ENCODE measurements at places on chromosomes 16 and 17.

DNA sequence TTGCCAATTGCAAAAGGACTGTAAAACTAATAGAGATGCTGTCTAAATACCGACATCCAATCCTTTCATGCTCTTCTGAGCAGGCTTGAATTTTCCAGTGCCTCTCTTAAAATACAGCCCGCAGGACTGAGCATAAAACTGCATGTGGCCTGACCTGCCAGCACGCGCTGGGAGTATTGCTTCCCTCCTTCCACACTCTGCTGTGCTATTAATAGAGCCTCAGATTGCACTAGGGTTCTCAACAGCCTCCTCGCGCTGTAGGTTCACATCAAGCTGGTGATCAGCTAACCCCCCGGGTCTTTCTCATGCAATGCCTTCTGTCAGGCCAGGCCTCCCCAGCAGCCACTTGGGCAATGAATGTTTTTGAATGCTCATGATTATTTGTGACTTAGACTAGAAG lies 14.2 kb upstream of the MSI2 start:
- DNase-seq = no peak

- DNase-seq = no peak
These were observed 77.6 kb downstream of the EMP2 start for GRCh38 chr16:10502776-10503175.

DNA sequence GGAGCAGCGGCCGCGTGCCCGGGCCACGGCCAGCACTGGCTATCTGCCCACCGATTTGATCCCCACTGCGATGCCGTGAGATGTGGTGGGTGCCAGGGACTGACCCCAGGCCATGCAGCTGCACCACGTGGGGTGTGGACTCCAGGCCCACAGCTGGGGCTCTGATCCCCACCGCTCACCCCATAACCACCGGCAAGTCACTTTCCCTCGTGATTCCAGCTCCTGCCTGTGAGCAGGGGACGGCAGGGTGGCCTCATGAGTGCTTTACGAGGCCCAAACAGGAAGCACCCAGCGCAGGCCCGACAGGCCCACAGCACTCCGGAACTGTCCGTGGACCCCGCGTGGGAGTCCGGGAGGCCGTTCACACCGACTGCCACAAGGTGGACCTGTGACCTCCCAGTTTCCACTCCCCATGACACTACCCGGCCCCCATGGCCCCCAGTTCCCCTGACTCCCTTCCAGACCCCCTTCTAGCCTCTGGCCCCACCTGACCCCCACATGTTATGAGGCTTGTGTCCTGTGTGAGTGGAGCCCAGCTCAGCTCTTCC lies 616 bp downstream of the PTX4 start:
- no peak for DNase-seq

- DNase-seq = no peak
These were observed 174.1 kb downstream of the SNX29 start for GRCh38 chr16:12150600-12150999.

GRCh38 chr17:78991906-78992532 lies 12.3 kb upstream of the LGALS3BP start:
- no peak for DNase-seq

DNA sequence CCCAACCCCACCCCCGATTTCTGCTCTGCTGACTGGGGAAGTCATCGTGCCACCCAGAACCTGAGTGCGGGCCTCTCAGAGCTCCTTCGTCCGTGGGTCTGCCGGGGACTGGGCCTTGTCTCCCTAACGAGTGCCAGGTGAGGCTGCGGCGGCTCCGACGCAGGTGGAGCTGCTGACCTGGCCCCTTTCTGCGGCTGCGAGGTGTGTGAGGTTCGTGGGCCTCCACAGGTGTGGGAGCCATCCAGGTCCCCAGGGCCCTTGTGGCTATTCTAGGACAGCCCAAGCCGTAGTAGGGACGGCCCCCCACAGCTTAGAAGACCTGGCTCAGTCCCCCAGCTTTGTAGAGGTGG lies 3.0 kb downstream of the UBE2I start:
- no peak for DNase-seq

DNA sequence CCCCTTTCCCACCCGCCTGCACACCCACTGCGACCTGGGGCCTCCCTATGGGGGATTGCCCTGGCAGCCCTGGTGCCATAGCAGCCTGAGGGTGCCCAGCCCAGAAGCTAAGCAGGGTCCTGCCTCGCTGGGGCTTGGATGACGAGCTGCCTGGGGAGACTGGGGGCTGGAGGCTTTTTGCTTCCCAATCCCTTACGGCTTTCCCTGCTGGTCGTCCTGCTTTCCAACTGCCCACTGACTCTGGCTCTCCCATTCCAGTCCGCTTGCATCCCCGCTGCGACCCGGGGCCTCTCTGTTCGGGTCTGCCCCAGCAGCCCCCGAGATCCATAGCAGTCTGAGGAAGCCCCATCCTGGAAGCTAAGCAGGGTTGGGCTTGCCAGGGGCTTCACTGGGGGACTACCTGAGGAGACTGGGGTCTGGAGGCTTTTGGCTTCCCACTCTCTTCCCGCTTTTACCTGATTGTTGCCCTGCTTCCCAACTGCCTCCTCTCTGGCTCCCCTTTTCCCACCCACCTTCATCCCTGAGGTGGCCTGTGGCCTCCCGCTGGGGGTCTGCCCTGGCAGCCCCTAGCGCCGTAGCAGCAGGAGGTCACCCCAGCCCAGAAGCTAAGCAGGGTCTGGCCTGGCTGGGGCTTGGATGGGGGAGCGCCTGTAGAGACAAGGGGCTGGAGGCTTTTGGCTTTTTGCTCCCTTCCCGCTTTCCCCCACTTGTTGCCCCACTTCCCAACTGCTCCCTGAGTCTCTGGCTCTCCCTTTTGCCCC lies 2292.8 kb downstream of the TP53TG3F start:
- no peak for DNase-seq

GRCh38 chr17:56751145-56751738 lies 82.5 kb downstream of the C17orf67 start:
- no peak for DNase-seq

GRCh38 chr17:38702166-38702915 lies 2.7 kb upstream of the MLLT6 start:
- no peak for DNase-seq

- DNase-seq = no peak
These were observed 119.2 kb downstream of the RPTOR start for GRCh38 chr17:80663781-80664206.

DNA sequence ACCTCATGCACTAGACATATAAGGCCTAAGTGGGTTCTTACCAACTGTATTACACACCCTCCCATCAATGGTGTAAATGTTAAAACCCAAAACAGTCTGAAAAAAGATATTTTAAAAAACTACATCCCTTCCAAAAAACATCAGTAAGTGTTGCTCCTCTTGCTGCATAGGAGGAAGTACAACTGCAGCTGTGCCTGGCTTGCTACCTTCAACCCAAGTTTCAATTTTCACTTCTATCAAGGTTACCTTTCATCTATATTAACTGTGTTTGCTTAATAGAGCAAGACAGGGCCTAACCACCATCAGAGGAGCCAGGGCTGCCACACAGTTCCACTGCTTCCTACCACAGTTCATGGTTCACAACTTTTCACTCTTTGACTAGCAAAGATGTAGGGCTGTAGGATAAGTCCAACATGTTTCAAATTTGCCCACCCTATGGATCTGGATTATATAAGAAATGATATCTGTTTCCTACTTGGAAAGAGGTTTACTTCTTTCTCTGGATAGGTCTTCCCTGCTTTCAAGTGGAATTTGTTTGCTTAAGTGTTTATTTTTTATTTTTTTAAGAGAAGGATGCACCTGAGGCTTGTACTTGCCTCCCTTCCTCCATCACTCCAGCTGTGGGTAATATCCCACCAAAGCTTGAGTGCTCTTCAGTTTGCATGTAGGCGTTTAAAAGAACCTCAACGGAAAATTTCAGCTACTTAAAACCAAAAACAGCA lies 56.7 kb downstream of the GRB7 start:
- DNase-seq = peak; percentile 39

GRCh38 chr17:19979917-19980770 lies 2.5 kb upstream of the AKAP10 start:
- DNase-seq = no peak
